A549 treated with Mapracorat at 1 μM for 4 hours (cell line): ENCODE measurements at places on chromosomes 1 and 21. TPM values are rescaled to one million over a fixed set of nuclear protein-coding genes. Genes with fewer than 3 reads are reported as not detected.

Gene CASZ1
- total RNA-seq: 1.6 to 2.8 TPM (median 1.9 TPM) in 5 replicates

Gene CADM3
- total RNA-seq: 0.06 to 0.15 TPM (median 0.09 TPM) in 4 of 5 replicates, not detected in the other

Gene IQCC
- 1.2 to 2.4 TPM (median 1.8 TPM) in 5 replicates for total RNA-seq

Gene IFNLR1
- total RNA-seq: 0.85 to 1.4 TPM (median 1.1 TPM) in 5 replicates

Gene FALEC
- 0.29 TPM in 1 of 5 replicates, not detected in the others for total RNA-seq

Gene PLA2G2F
- total RNA-seq: not detected in 5 replicates

Gene HES4
- total RNA-seq: 22.0 to 73.2 TPM (median 67.5 TPM) in 5 replicates

Gene ATG4C
- 3.4 to 5.0 TPM (median 3.5 TPM) in 5 replicates for total RNA-seq

Gene BMP8B
- 4.0 to 5.5 TPM (median 4.7 TPM) in 5 replicates for total RNA-seq

Gene RAB42
- 2.9 to 3.5 TPM (median 3.1 TPM) in 5 replicates for total RNA-seq

Gene E2F2
- 2.2 to 3.2 TPM (median 2.7 TPM) in 5 replicates for total RNA-seq

Gene TTLL7
- 2.2 to 4.3 TPM (median 2.9 TPM) in 5 replicates for total RNA-seq

Gene KCNJ15
- total RNA-seq: 0.27 to 0.55 TPM (median 0.32 TPM) in 3 of 5 replicates, not detected in the others

Gene KIF17
- total RNA-seq: 1.6 to 2.7 TPM (median 2.1 TPM) in 5 replicates

Gene TGFB2
- 10.2 to 14.8 TPM (median 12.8 TPM) in 5 replicates for total RNA-seq

Gene CFAP74
- total RNA-seq: 0.06 TPM in 1 of 5 replicates, not detected in the others

Gene DONSON
- 14.3 to 16.9 TPM (median 16.6 TPM) in 5 replicates for total RNA-seq

Gene GUCA2A
- not detected in 5 replicates for total RNA-seq

Gene OR2M3
- total RNA-seq: not detected in 5 replicates

Gene WNT2B
- total RNA-seq: 0.12 to 0.28 TPM (median 0.23 TPM) in 5 replicates

Gene RFX5
- 18.8 to 24.9 TPM (median 21.2 TPM) in 5 replicates for total RNA-seq

Gene BSND
- total RNA-seq: not detected in 5 replicates

Gene BEND5
- not detected in 5 replicates for total RNA-seq

Gene PDC
- total RNA-seq: not detected in 5 replicates

Gene NPHP4
- total RNA-seq: 3.5 to 6.0 TPM (median 5.1 TPM) in 5 replicates

Gene PCP4
- not detected in 5 replicates for total RNA-seq

Gene SHE
- 0.07 to 0.13 TPM (median 0.10 TPM) in 5 replicates for total RNA-seq

Gene HSPB7
- total RNA-seq: 0.07 TPM in 1 of 5 replicates, not detected in the others

Gene ELF3
- 126 to 195 TPM (median 182 TPM) in 5 replicates for total RNA-seq

Gene FAM177B
- total RNA-seq: not detected in 5 replicates

Gene UFC1
- 81.6 to 150 TPM (median 92.8 TPM) in 5 replicates for total RNA-seq

Gene PDXK
- 226 to 342 TPM (median 319 TPM) in 5 replicates for total RNA-seq

Gene RHCE
- 0.07 to 0.59 TPM in 2 of 5 replicates, not detected in the others for total RNA-seq

Gene TRIM17
- total RNA-seq: not detected in 5 replicates

Gene PCSK9
- 2.0 to 3.8 TPM (median 3.0 TPM) in 5 replicates for total RNA-seq

Gene CTSE
- 0.12 TPM in 1 of 5 replicates, not detected in the others for total RNA-seq

Gene FMO2
- total RNA-seq: not detected in 5 replicates

Gene NCSTN
- total RNA-seq: 38.1 to 48.5 TPM (median 46.2 TPM) in 5 replicates

Gene CORT
- 0.14 to 0.29 TPM (median 0.17 TPM) in 4 of 5 replicates, not detected in the other for total RNA-seq

Gene LENEP
- total RNA-seq: 0.34 TPM in 1 of 5 replicates, not detected in the others

Gene TEKT2
- total RNA-seq: not detected in 5 replicates

Gene ANKRD65
- total RNA-seq: 0.07 to 0.19 TPM in 2 of 5 replicates, not detected in the others

Gene OR10Z1
- total RNA-seq: not detected in 5 replicates

Gene PRR9
- total RNA-seq: not detected in 5 replicates

Gene MPL
- total RNA-seq: 0.23 TPM in 1 of 5 replicates, not detected in the others

Gene KIAA1614
- total RNA-seq: 0.53 to 1.2 TPM (median 0.74 TPM) in 5 replicates

Gene RNF207
- 7.9 to 17.0 TPM (median 14.1 TPM) in 5 replicates for total RNA-seq

Gene OLIG2
- total RNA-seq: not detected in 5 replicates

Gene SEMA6C
- 1.5 to 2.6 TPM (median 1.7 TPM) in 5 replicates for total RNA-seq

Gene EPHA2
- 98.7 to 150 TPM (median 137 TPM) in 5 replicates for total RNA-seq

Gene VCAM1
- 0.04 to 0.09 TPM (median 0.08 TPM) in 4 of 5 replicates, not detected in the other for total RNA-seq

Gene SEC16B
- 0.65 to 1.3 TPM (median 1.2 TPM) in 5 replicates for total RNA-seq

Gene ATP6V1G3
- total RNA-seq: not detected in 5 replicates

Gene SEMA4A
- total RNA-seq: 0.33 to 0.43 TPM (median 0.38 TPM) in 5 replicates

Gene GUCA2B
- 0.46 TPM in 1 of 5 replicates, not detected in the others for total RNA-seq

Gene FOXD3
- total RNA-seq: 0.32 to 1.0 TPM (median 0.73 TPM) in 5 replicates
